OCI-LY7 (cell line): ENCODE measurements at places on chromosomes 12 and 14. TPM values are rescaled to one million over a fixed set of nuclear protein-coding genes. Genes with fewer than 3 reads are reported as not detected.

The KCNMB4 gene
- 7.6 and 8.7 TPM in 2 replicates for total RNA-seq

The LRCOL1 gene
- not detected in 2 replicates for total RNA-seq

The SLC2A3 gene
- 16.3 and 17.9 TPM in 2 replicates for total RNA-seq

The CDCA3 gene
- total RNA-seq: 151 and 161 TPM in 2 replicates

The LRP6 gene
- total RNA-seq: 3.7 and 5.2 TPM in 2 replicates

The KERA gene
- not detected in 2 replicates for total RNA-seq

The CLEC1B gene
- total RNA-seq: not detected in 2 replicates

The CMA1 gene
- not detected in 2 replicates for total RNA-seq

The TAS2R9 gene
- total RNA-seq: not detected in 2 replicates

The LGR5 gene
- 0.51 TPM in 1 of 2 replicates, not detected in the other for total RNA-seq

The TEX52 gene
- 0.29 TPM in 1 of 2 replicates, not detected in the other for total RNA-seq

The PLXNC1 gene
- 8.0 and 9.1 TPM in 2 replicates for total RNA-seq

The C12orf54 gene
- not detected in 2 replicates for total RNA-seq

The HCAR2 gene
- not detected in 2 replicates for total RNA-seq

The GPR132 gene
- 1.9 and 3.0 TPM in 2 replicates for total RNA-seq

The SERPINA5 gene
- not detected in 2 replicates for total RNA-seq

The DAD1 gene
- total RNA-seq: 115 and 117 TPM in 2 replicates

The TMTC2 gene
- total RNA-seq: 5.6 and 6.2 TPM in 2 replicates

The ANKS1B gene
- 5.4 and 6.0 TPM in 2 replicates for total RNA-seq

The RAD9B gene
- 1.9 and 3.0 TPM in 2 replicates for total RNA-seq

The DGKA gene
- 170 and 216 TPM in 2 replicates for total RNA-seq

The NUAK1 gene
- total RNA-seq: not detected in 2 replicates

The PPP4R3A gene
- total RNA-seq: 119 and 120 TPM in 2 replicates

The GUCY2C gene
- 0.31 and 0.32 TPM in 2 replicates for total RNA-seq

The ENDOU gene
- total RNA-seq: 0.55 TPM in 1 of 2 replicates, not detected in the other

The AGAP2 gene
- total RNA-seq: 26.5 and 28.8 TPM in 2 replicates

The PRICKLE1 gene
- total RNA-seq: 0.13 TPM in 1 of 2 replicates, not detected in the other

The RABGGTA gene
- total RNA-seq: 27.3 and 29.7 TPM in 2 replicates

The SHMT2 gene
- total RNA-seq: 415 and 438 TPM in 2 replicates

The PRR4 gene
- 1.3 TPM in 1 of 2 replicates, not detected in the other for total RNA-seq

The C14orf180 gene
- not detected in 2 replicates for total RNA-seq

The KRT75 gene
- total RNA-seq: not detected in 2 replicates

The CALCOCO1 gene
- 25.1 and 30.9 TPM in 2 replicates for total RNA-seq

The RD3L gene
- total RNA-seq: not detected in 2 replicates

The PAWR gene
- total RNA-seq: 107 and 110 TPM in 2 replicates

The SSTR1 gene
- total RNA-seq: not detected in 2 replicates

The OR4K14 gene
- not detected in 2 replicates for total RNA-seq

The SERPINA10 gene
- not detected in 2 replicates for total RNA-seq

The PCED1B gene
- 19.3 and 24.3 TPM in 2 replicates for total RNA-seq

The ACTR10 gene
- total RNA-seq: 59.9 and 60.4 TPM in 2 replicates

The TMPRSS12 gene
- total RNA-seq: not detected in 2 replicates

The CTSG gene
- not detected in 2 replicates for total RNA-seq

The ZDHHC17 gene
- total RNA-seq: 32.8 and 34.0 TPM in 2 replicates

The ANGEL1 gene
- total RNA-seq: 33.7 and 36.4 TPM in 2 replicates

The SLC5A8 gene
- total RNA-seq: not detected in 2 replicates
